ENCODE measurements at places on chromosomes 16 and 17.

- DNase-seq: no peak
Observed at GRCh38 chr17:42096360-42097111, 1.7 kb downstream of the ZNF385C start.

GRCh38 chr17:76547183-76547641 lies 7.4 kb downstream of the PRCD start:
- peak; percentile 21 for DNase-seq

- no peak for DNase-seq
Observed at GRCh38 chr17:65690626-65691310, 129.3 kb upstream of the AXIN2 start.

DNA sequence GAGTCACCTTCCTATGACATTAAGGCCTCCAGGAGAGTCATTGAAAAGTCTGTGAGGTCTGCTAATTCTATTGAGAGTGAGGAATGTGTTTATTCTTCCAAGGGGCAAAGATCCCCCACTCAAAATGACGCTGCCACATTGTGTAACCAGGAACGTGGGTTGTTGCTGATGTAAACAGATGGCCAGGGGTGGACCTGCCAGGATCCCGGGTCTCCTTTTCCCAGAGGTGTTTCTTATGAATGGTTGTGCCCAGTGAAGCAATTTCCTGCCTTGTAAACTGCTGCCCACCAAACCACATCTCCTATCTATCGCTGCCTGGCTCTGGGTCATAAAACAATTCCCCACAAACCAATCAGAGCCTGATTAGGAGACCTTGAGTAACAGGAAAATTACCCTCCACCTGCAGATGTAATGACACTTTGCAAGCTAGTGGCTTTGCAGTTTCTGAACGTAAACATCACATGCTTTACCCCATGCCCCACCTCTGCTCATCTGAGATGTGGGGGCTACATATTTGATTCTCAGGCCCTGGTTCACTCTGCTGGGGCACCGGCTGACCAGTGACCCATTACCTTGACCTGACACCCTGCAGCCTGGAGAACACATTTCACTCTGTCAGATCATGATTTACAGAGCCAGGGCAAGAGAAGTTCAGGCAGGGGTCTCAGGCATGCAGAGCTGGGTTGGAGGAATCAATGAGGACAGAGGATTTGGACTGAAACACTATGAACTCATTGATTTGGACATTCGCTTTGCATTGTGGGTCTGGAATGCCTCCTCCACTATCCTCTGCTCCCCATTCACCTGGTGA lies 33.1 kb upstream of the DDX52 start:
- no peak for DNase-seq

DNA sequence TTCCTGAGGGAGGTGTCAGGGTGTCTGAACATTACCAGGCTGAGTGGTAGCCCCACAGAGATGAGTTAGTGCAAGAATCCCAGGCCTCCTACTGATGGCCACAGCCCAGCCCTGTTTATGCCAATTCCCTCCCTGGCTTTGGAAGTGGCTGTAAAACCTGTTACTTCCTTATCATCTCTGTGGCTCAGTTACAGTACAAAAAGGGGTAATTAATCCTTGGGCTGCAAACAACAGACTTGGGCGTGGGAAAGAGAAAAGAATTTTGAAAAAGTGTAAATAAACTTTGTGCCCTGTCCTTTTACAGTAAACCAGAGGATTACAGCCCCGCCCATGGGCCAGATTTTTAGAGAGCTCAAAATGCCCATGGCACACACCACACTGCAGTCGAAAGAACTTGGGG lies 73.1 kb upstream of the AXIN2 start:
- no peak for DNase-seq

- no peak for DNase-seq
Observed at GRCh38 chr16:21984062-21984461, 16.9 kb downstream of the PDZD9 start.

GRCh38 chr16:85917959-85918358 lies 19.0 kb downstream of the IRF8 start:
- DNase-seq: no peak

DNA sequence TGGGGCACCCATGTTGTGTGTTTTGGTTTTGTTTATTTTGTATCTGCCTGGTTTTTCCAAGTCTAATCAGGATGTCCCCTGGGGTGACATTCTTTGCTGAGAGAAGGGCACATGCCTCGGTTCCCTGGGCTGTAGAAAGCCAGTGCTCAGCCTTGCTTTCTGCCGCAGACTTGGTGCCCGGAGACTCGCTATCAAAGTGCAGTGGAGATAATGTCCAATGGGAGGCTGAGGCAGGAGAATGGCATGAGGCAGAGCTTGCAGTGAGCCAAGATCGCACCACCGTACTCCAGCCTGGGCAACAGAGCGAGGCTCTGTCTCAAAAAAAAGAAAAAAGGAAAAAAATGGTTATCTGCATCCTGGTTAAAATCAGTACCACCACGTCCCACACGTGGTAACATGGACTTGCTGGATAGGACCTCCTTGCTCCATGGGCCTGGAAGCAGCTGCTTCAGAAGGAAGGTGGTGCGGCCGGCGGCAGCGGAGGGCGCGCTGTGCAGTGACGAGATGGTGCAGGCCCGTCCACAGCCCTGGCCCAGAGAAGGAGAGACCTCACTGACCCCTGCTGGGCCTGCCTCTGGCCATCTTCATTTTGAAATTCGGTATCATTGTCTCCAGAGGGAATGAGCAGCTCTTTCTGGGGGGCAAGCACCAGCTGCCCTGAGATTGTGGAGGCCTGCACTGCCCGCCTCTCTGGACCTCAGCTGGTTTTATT lies 19.3 kb upstream of the IL17C start:
- no peak for DNase-seq

DNA sequence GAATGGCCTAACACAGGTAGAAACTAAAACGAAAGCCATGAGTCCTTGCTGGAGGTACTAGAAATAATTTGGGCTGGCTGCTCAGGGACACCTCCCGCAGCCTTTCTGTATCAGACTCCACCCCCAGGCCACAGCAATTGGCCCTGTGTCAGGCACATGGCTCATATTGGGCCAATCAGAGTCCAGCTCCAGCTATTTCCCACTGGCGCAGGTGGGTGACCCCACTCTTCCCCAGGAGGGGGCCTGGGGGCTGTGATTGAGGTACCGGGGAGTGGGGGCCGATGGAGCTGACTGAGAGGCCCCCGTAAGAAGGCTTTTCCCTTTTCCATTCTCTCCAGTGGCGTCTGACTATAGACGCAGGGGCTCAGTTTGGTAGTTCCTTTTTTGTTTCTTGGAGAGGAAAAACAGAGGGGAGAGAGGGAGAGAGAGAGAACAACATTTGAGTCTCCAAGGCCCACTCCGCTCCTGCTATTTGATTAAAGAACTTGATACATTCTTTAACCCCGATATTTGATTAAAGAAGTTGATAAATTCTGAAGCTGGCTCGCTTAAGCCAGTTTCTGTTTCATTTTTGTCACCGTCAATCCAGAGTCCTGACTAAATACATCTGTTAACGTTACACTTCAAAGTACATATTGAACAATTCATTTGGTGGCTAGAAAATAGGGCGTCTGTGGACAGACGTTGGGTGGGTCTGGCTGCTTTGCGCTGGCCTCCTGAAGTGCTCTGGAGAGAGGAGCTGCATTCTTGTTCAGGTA lies 26.3 kb downstream of the FOXL1 start:
- no peak for DNase-seq

DNA sequence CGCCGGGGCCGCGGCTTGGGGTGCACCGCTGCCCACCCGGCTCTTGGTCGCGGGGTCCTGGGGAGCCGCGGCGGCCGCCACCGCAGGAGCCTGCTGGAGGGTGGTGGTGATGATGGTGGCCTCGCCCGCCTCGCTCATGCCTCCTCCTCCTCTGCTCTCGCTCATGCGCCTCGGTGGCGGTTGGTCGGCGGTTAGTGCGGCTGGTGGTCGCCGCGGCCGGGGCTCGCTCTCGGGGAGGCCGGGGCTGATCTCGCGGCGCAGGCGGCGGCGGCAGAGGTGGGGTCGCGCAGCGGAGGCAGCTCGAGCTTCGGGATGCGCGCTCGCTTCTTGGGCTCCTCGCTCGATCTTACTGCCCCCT lies 41.6 kb downstream of the AHSP start:
- DNase-seq: no peak

- DNase-seq: no peak
Observed at GRCh38 chr16:239948-240277, 5.3 kb downstream of the FAM234A start.

- no peak for DNase-seq
Observed at GRCh38 chr16:58418601-58419000, 26.3 kb downstream of the GINS3 start.

DNA sequence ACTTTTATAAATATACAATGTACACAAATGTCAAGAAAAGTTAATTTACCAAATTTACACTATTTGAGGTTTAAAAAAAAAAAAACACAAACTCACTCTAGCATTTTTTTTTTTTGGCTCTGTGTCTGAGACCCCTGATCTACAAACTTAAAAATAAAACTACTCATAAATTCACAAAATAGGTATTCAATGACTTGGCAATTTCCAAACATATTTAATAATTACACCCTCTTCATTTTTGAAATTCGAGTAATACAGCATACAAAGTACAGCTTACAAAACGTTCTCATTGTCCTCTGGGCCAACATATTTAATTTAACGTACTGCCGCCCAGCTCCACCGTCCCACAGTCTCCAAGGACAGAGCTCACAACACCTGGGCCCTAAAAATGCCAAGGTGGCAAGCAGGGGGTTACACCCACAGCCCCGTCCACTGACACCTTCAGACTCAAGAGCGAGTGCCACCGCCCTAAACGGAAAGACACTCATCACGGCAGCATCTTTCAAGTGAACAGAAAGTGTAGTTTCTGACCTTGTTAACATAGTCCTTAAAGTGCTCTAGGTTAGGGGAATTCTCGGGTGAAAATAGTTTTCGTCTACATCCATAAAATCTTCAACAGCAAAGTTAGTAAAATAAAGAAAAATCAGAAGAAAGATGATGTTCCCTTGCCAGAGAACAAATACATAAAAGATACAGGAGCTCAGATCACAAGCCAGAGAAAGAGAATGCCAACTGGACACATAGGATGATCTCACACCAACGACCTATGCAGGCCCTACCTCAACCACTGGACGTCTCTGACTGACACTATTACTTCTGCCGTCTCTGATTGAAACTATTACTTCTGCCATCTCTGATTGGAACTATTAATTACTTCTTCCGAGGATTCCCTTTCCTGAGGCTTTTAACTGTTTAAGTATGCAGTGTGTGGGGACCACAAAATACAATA lies 4.2 kb downstream of the ADCY9 start:
- no peak for DNase-seq

Measured in nucleus accumbens (tissue), 56 donors.